ENCODE measurements at places on chromosomes 3 and 15.
A peak's percentile ranks its signal among the peaks of the same experiment; 100 is the strongest.

- no peak for DNase-seq
Measured at GRCh38 chr3:17238023-17238422, 353.3 kb downstream of the PLCL2 start.

GRCh38 chr15:67722030-67722817 is 103.1 kb upstream of the SKOR1 start:
- DNase-seq: no peak

DNA sequence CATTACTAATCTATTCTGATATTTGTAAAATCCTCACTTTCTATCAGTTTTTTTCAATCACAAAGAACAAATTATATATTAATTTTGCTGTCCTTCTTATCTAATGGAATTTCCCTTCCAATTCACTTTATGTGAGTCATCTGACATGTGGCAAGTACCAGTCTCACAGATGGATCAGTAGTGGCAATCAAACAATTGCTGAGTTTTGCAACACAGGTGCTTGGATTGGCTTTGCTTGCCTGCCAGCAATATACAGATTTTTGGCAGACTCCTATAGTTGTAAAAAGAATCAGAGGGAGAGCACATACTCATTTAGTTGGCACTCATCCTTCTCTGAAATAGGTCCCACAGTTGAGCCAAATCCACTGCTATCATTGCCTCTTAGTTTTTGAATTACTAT is 83.7 kb downstream of the BCHE start:
- DNase-seq: no peak

DNA sequence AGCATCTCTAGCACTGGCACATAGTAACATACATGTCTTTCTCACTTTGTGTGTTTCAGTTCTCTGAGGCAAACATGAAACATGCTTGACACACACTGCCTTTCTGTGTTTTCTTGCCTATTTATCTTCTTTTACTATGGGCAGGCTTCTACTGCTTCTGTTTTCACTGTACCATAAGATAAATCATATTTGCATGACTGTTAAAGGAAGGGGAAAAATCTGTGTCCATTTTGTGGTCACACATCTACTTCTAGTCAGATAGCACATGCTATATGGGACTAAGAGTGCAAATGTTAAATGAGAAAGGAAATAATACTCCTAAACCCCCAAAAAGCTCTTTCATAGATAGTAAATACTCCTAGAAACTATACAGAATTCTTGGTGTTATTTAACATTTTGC is 386.4 kb downstream of the ZBTB20 start:
- DNase-seq: no peak

DNA sequence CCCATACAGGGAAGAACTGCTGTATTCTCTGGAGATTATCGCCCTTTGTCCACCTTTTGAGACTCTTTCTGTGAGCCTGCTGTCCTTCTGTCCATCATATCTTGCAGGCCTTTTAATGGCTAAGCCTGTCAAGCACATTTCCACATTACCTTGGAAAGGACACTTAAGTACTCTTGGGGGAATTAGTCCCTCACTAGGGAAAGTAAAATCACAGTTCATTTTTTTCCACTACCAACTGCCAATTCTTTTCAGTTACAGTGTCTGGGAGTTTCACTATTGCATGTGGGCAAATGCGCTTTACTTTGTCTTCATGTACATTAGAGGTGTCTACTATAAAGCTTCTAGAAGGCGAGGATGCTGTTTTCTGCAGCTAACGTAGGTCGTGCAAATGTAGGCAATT is 242.1 kb downstream of the NSUN3 start:
- DNase-seq: no peak

DNA sequence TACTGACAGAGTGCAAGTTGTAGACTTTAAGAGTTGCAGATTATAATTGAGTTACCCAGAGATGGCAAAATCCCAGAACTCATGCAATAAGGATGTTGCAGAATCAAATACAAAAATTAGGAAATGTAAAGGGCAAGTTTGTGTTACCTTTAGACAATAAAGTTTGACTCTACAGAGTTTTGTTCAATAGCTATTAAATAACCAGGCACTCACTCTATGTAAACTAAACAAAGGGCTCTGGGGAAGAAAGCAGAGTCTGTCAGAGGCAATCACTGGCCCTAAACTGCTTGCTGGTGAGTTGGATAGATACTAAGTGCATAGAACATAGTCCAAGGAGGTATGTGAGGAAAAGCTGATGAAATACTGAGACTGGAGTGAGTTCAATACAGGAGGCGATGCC is 40.0 kb upstream of the PLCL2 start:
- no peak for DNase-seq

DNA sequence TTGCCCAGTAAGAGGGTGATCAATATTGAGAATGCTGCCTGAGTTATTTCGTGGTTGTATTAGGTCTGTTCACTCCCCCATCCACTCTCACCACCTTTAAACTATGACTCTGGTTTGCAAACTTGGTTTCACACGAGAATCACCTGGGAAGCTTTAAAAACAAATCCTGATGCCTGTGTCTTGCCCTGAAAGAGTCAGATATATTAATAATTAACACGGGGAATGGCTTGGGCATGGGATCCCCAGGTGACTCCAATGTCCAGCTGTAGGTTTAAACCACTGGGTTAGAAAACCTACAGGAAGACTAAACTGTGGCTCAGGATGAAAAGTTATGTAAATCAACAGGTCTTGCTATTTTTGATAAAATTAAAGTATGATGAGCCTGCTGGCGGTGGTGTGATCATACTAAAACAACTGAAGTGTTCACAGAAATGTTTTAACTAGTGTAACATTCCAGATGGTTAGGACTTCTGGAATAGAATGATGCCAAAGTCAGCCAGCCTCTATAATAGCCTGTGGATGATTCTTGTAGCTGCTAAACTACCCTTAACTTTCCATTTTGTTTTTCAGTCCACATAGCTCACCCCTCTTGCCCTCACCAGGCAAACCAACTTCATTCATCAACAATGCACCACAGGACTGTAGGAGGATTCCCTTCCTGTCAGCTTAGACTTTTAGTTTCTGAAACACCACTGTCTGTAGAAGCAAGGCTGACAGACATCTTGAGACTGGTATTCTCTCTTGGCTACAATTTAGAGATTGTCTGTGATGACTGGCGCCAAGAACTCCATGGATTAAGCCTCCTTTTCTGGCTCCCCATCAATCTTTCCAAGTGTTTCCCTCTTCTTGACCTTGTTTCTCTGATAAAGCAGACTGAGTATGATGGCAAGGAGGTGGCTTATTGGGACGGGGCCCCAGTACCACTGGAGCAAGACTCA is 119.1 kb upstream of the ADAMTS9 start:
- DNase-seq: no peak

DNA sequence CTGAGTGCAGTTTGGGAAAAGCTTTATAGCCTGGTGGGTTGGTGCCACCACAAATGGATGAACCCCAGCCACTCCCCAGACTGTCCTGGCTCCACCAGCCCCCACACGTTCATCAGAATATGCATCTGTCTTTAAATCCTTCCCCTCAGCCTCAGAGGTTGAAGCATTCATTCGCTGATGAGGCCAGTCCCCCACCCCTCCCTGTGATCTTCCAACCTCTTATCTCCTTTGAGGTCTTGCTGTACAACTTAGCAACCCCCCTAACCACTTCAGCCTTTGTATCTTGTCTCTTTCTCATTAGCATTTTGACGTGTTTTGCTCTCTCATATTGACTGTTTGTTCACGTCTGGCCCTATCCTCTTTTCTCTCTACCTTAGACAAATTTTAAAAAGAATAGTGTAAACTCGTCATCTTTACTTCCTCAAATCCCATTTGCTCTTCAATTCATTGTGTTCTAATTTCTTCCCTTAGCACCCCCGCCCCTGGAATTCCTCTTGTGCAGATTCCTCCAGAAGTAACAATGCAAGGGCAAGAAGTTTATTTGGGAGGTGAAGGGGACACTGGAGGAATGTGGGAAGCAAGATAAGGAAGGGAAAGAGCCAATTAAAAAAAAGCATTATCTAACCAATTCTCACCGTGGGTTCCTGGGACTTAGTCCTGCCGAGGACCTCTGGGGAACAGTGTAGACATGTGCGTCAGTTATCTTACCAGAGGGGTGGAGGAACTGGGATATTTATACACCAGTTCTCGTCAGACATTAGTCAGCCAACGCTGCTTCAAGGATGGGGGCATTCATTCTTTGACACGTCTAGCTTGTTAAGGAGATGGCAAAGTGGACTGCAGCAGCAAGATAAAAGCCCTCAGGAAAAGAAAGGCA is 38.6 kb downstream of the MOBP start:
- no peak for DNase-seq

GRCh38 chr3:128411574-128412064 is 55.1 kb downstream of the DNAJB8 start:
- DNase-seq: no peak

GRCh38 chr3:18527691-18528090 is 102.6 kb upstream of the SATB1 start:
- no peak for DNase-seq

- DNase-seq: peak; percentile 59
Measured at GRCh38 chr15:67508407-67508806, 12.5 kb upstream of the C15orf61 start.

DNA sequence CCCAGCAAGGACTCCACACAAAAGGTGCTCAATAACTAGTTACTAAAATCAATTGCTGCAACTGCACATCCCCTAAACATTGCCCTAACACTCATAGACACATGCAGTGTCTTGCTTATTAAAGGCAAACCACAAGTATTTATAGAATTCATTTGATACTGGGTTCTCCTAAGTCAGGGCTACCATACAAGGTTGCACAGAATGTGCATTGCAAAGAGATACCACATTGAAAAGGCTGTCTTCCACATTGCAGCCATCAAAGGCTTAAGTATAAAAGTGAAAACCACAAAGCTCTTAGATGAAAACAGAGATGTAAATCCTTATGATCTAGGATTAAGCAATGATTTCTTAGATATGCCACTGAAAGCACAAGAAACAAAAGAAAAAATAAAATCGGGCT is 33.6 kb upstream of the TOPAZ1 start:
- DNase-seq: peak; percentile 30

DNA sequence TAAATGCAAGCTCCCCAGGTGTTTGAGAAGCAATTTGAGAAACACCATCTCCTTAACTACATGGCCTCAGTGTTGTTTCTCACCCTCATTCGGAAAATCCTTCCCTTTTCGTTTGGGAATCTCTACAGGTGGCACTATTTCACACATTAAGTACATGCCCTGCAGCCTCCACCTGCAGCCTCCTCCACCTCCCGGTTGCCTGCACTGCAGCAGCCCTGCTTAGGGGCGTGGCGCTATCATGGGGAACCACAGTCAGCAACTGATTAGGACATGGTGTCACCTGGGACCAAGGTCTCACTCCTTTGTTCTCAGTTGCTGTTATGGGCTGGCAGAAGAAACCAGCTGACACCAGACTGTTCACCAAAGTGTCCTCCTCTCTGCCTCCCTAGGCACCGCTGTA is 11.7 kb upstream of the ZNF774 start:
- no peak for DNase-seq

- no peak for DNase-seq
Measured at GRCh38 chr3:134028486-134029255, 1.1 kb downstream of the SLCO2A1 start.

DNA sequence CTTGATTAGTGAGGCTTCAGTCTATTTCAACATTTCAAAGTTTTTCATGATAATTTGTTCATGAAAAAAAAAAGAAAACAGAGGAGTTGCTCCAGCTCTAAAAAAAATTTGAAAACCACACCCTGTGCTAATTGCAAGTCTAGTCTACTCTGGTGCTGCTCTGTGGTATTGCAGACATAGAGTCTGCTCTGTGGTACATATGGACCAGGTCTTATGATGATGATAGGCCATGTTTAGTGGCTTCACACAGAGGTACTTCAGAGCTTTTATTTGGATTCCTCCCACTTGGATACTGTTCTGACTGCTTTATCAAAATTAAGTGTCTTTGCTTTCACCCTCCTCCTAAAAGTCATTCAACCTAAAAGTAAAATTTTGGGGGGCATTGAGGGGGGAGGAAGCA is 160.8 kb downstream of the ALCAM start:
- DNase-seq: no peak

GRCh38 chr15:85834651-85835050 is 39.9 kb upstream of the KLHL25 start:
- DNase-seq: no peak

- no peak for DNase-seq
Measured at GRCh38 chr3:157956850-157957249, 149.4 kb downstream of the SHOX2 start.

GRCh38 chr3:93904568-93904967 is 69.1 kb downstream of the PROS1 start:
- DNase-seq: no peak

DNA sequence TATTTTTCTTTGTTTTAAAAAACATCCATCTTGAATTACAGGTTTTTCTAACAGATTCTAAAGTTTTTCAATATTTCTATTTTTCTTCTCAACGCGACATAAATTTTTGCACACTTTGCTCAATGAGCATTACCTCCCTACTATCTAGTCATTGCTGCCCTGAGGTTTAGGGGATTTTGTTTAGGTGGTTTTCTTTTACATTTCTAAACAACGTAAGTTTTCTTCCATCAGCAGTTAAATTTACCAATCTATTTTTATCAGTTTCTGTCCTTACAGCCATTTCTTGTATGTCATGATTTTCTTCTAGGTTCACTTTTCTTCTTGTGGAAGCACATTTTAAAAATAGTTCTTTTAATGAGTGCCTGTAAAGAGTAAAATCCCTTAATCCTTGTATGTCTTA is 49.2 kb upstream of the CCR2 start:
- DNase-seq: no peak

DNA sequence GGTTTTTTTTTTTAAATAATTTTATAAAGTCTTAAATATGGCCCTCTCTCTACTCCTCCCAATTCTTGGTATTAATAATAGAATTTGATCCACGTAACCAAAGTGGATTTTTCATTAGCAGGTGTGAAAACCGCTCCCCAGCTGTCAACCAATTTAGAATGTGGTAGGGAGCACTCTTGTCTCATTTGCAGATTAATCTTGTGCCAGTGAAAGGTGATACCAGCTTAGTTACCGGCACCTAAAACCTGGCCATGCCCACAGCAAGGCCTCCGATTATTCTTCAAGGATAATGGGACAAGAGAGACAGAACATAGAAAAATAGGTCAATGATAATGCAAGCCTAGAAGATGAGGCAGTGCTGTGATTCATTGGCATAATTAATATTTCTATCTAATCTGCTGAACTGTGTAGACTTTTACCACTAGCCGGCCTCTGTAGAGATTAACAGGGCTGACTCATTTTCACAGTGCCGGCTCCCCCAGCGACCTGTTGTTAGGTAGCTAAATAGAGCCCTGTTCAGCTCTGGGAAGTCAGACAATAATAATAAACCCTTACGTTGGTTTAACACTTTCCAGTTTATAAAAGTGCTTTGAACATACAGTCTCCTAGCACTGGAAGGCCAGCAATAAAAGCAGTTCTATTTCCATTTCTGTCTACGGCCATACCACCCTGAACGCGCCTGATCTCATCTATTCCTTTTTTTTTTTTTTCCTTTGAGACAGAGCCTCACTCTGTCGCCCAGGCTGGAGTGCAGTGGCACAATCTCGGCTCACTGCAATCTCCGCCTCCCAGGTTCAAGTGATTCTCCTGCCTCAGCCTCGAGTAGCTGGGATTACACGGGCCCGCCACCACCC is 102.9 kb downstream of the SHQ1 start:
- no peak for DNase-seq

GRCh38 chr3:89957451-89957850 is 850.0 kb downstream of the EPHA3 start:
- peak; percentile 82 for DNase-seq

- DNase-seq: no peak
Measured at GRCh38 chr3:37736624-37737023, 125.1 kb upstream of the CTDSPL start.
